Putamen (tissue), 1 donor: ENCODE measurements at places on chromosomes 6 and 20.

GRCh38 chr6:110642711-110643110 is 166.3 kb upstream of the SLC22A16 start:
- no peak for DNase-seq

DNA sequence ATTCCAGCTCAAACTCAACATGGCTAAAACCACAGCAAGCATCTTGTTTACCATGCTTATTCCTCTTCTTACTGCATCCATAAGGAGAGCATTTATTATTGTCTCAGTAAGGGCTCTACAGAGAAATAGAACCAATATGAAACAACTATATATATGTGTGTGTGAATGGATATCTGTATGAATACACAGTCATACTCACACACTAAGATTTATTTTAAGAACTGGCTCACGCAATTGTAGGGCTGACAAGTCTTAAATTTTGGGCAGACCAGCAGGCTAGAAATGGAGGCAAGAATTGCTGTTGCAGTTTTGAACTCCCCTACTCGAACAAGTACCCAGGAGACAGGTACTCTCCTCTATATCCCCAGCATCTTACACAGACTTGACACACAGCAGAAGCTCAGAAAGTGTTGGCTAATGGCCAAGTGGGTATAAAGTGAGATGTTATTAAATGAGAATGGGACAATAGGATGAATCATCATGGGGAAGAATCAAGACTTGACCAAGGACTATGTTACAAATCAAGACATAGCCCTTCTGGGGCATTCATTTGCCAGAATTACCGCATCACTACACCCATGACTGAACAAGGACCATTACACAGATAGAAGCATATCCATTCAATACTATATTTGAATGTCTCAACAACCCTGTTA is 13.0 kb downstream of the ZHX3 start:
- DNase-seq = no peak

GRCh38 chr20:44296011-44296410 is 15.0 kb downstream of the FITM2 start:
- DNase-seq = no peak

DNA sequence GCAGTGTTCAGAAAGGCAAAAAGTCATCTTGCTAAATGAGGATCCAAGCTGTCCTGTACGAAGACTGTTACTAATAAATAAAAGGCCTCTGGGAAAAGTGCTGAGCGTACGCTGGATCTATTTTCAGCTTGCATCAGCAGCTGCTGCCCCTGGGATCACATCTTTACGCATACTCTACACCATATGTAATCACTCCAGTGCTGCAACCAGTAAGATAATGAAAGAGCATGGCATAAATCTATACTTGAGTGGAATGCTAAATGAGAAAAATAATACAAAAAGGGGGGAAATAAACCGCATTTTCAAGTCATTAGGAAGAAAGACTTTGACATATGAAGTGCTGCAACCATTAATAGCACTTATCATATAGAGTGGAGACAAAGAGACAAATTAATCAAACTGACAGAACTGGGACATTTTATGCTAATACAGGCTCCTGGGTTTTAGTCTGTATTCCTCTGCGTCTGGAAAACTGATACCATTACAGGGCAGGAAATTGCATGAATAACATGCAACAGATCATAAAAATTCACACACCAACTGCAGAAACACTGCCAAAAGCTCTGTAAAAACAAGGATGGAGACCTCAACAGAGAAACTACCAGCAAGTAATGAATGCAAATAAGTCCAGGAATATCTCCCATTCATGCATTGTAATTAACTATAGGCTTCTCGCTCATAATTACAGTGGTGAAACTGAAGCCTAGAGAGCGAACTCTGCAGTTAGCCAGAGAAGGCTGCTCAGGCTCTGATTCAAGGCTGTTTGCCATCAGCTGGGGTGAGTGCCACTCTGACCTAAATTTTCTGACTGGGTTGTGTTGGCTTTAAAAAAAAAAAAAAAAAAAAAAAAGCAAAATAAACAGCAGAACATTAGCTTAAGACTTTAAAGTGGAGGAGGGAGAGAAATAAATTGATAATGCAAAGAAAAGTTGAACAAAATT is 83.8 kb downstream of the GJA10 start:
- no peak for DNase-seq

DNA sequence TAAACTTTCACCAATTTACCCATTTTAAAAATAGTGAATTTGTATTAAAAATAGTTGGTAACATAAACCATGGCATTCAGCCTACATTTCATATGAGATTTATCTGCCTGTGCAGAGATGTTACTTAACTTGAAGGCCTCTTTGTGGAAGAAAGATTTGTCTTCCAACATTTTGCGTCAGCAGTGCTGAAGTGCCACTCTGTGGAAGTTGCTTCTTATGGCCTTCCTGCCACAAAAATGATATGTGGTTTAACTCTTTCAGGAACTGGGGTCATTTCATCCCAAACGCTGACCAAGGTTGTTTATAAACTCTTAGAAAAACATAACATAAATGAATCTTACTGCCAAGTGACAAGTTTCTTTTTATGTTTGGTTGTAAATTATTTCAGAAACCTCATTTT is 246.8 kb downstream of the ARID1B start:
- DNase-seq = no peak

GRCh38 chr6:154578004-154578559 is 67.6 kb upstream of the CNKSR3 start:
- no peak for DNase-seq

DNA sequence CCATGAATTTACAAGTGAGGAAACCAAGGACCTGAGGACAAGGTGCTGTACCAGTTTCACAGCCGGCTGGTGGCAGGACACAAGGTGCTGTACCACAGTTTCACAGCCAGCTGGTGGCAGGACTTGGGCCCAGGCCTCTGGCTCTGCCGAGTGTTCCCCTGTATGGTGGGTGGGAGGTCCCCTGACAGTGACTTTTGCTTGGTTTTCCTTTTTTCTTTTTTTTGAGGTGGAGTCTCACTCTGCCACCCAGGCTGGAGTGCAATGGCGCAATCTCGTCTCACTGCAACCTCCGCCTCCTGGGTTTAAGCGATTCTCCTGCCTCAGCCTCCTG is 212.4 kb downstream of the LY86 start:
- no peak for DNase-seq

DNA sequence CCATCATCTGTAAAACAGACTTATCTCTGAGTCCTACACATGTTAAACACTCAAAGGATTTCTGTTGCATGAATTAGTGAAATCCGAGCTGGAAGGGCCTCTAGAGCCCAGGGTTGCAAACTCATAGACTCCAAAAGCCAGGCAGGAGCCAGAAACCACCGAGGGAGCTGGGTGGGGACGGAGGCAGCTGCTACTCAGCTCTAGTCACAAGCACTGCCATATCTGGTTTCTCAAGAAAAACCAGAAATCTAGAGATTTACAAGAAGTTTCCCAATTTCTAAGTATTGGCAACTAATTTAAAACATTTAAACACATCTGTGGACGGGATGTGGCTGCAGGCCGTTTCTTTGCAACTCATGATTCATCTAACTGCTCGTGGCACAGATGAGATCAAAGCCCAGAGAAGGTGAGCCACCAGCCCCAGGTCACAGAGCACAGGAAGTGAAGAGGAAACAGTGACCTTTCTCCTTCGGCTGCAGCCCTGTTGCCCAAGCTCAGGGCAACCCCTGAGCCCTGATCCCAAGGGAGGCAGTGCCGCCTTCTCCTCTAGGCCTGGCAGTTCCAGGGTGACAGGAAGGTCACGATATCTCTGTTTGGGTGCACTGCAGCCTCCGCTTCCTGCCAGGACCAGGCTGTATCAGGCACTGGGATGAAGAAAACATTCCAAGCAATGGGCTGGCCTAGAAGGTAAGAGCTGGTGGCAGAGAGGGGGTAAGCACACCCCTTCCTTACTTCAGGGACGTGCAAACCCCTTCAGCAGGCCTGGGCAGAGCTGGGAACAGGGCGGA is 26.4 kb upstream of the PTGIS start:
- no peak for DNase-seq

DNA sequence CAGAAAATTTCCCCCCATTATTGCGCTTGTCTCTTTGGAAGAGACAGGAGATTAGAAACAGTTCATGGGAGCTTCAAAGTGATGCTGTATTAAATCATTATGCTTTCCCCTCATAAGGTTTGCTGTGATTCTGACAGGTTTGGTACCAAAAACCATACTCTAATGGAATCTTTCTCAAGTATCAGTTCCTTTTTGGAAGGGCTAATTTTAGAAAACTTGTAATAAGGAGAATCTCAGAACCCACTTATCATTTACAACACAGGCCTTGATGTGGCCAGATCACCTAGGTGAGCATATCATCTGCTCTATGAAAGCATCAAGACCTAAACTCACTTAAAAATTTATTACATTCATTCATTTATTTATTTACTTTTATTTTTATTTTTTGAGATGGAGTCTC is 51.2 kb downstream of the TP53INP2 start:
- DNase-seq = no peak

DNA sequence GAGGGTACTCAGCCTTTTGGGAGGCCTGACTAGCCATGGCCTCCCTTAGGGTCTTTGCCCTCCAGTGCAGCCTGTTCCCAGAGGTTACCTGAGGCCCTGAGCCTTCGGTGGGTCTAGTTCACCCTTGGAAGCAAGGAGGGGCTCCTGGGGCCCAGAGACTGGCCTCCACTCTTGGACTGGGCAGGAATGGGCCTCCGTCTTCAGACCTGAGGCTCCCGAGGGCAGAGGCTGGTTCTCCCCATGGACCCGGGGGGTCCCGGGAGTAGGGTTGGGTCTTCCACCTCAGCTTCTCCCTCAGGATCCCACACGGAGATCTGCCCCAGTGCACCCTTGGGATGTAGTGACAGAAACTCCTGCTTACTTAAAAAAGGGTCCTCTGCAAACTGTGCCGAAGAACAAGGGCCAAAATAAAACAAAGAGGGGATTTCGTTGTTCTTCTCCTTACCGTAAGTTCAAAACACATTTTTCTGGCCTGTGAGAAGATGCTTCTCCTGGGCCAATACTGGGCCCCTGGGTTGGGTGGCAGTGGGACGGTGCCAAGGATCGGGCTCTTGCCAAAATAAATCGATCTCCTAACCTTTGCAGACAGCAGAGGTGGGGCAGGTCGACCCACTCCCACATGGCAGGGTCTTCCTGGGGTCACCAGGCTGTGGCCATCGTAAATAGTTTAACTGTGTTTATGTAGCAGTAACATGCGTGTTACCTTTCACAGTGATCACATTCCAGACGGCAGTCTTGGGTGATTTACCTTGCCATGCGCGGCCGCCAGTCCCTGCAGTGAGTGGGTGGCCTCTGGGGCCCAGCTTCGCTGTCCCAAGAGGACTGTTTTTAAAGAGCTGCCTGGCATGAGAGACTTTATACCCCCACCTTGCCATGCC is 151.8 kb downstream of the VEGFA start:
- no peak for DNase-seq

DNA sequence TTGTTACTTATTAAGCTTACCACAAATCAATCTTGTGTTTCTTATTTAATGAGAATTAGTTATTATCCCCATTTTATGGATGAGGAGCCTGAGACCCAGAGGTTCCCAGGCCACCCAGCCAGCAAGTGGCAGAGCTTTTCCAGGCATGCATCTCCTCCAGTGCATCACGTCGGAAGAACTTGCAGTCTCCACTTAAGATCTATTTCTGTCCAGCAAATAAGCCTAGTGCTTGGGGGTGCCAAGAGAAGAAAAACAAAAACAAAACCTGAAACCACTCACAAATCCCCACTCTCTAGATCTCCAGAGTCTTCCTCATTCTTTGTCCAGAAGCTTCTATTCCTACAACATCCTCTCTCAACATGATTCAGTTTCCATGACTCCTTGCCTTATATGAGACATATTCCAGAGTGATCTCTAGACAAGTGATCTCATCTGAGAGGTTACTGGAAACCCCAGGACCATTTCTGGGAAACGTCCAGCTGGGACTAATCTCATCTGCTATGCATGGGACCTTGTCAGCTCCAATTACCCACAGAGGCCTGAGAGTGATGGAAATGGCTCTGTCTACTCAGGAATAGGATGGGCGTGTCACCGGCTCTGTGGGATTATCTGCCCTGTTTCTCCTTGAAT is 4.1 kb downstream of the GUCA1B start:
- DNase-seq = no peak

DNA sequence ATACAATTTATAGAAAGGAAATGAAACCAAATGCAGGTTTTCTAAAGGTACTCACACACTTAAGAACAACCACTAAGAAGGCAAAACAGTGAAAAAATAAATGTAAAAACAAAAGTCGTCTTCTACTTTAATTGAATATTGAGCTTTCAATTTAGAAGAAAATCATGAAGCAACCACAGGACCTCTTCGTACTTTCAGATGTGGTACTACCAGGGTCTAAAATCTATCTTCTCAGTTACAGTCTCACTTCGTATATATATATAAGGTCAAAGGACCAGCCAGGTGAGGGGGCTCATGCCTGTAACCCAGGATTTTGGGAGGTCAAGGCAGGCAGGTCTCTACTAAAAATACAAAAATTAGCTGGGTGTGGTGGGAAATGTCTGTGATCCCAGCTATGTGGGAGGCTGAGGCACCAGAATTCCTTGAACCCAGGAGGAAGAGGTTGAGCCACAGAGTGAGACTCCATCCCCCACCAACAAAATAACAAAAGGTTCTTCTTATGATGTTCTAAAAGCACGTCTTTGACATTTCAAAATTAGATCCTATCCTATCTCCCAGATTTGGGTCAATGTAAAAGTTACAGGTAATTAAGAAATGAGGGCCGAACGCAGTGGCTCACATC is 12.5 kb downstream of the ROMO1 start:
- no peak for DNase-seq

GRCh38 chr6:168093634-168094033 is 14.6 kb upstream of the FRMD1 start:
- no peak for DNase-seq

DNA sequence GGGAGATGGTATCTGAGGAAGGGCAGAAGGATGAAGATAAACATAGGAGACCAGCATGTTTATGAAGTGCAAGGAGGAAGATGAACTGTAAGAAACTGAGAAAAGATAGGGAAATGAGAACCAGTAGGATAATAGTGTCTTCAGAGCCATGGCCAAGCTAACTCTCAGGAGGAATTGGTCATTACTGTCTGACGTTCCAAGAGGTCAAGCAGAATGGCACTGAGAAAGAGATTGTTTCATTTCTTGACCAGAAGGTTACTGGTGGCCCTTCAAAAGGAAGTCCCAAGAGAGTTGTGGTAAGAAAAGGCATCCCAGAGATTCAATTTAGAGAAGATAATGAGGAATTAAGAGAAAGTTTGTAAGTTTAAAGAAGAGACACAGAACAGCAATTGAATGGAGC is 47.5 kb downstream of the EYA4 start:
- DNase-seq = no peak

DNA sequence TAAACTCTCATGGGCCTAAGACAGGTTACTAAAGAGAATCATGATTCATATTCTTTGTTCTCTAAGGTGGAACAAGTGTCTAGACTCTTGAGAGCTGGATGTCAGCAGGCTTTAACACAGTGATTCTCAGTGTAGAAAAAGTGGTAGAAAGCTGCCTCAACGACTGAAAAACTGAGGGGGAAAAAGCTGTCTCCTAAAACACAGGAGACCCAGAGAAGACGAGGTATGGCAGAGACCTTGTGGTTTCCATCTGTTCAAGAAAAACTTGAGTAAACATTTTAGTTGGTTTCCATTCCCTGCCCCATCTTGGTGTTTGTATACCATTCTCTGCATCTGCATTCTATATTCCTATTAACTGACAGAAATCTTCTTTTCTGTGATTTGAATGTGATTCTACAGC is 57.6 kb upstream of the MAP3K7 start:
- DNase-seq = peak; percentile 5
